Stimulated activated CD4-positive, alpha-beta T cell treated with anti-CD3 and anti-CD28 coated beads, Interleukin-12 subunit alpha, Interleukin-12 subunit beta, amount 100 ng/mL, for 24 hours (primary cell): ENCODE measurements at places on chromosomes 13 and 19.

GRCh38 chr13:59531571-59532091 is 632.1 kb downstream of the DIAPH3 start:
- DNase-seq, result no peak

- DNase-seq, result no peak
Measured at GRCh38 chr13:111215081-111216047, 100.3 kb downstream of the ARHGEF7 start.

GRCh38 chr13:74570046-74570445 is 435.8 kb upstream of the KLF12 start:
- no peak for DNase-seq

DNA sequence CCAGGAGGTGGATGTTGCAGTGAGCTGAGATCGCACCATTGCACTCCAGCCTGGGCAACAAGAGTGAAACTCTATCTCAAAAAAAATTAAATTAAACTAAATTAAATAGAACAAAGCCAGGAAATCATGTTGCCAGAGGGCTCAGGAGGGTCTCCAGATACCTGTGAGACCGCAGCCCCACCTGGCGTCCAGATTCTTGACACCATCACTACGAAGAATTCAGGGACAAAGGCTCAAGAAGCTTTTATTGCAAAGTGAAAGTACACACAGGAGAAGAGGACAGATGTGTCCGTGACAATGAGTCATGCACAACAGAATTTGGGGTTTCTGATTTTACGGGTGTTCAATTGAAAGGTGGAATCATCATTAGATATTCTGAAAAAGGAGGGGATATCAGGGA is 76.6 kb downstream of the STOML3 start:
- DNase-seq, result no peak

- no peak for DNase-seq
Measured at GRCh38 chr13:106471957-106472543, 63.4 kb downstream of the EFNB2 start.

- DNase-seq, result no peak
Measured at GRCh38 chr13:38908574-38908973, 82.1 kb downstream of the STOML3 start.

GRCh38 chr13:111099290-111099689 is 15.8 kb upstream of the ARHGEF7 start:
- DNase-seq, result no peak

DNA sequence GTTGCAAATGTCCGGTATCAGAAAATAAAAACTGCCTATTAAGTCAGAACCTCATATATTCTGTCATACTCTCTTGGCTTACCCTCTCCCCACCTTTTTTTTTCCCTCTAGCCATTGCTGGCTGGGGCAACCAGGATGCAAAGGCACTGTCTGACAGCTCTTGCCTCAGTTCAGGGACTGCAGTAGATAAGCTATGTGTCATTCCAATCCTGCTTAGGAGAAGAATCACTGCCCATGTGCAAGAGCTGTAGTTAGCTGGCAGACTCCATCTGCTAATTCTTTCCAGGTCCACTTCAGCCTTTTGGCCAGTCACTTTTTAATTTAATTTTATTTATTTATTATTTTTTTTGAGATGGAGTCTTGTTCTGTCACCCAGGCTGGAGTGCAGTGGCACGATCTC is 895.6 kb upstream of the SLC10A2 start:
- no peak for DNase-seq

GRCh38 chr13:104823709-104824108 is 1711.8 kb downstream of the EFNB2 start:
- no peak for DNase-seq

GRCh38 chr19:15010501-15011300 is 31.0 kb upstream of the SLC1A6 start:
- no peak for DNase-seq

GRCh38 chr13:95948656-95949055 is 104.5 kb downstream of the UGGT2 start:
- no peak for DNase-seq

DNA sequence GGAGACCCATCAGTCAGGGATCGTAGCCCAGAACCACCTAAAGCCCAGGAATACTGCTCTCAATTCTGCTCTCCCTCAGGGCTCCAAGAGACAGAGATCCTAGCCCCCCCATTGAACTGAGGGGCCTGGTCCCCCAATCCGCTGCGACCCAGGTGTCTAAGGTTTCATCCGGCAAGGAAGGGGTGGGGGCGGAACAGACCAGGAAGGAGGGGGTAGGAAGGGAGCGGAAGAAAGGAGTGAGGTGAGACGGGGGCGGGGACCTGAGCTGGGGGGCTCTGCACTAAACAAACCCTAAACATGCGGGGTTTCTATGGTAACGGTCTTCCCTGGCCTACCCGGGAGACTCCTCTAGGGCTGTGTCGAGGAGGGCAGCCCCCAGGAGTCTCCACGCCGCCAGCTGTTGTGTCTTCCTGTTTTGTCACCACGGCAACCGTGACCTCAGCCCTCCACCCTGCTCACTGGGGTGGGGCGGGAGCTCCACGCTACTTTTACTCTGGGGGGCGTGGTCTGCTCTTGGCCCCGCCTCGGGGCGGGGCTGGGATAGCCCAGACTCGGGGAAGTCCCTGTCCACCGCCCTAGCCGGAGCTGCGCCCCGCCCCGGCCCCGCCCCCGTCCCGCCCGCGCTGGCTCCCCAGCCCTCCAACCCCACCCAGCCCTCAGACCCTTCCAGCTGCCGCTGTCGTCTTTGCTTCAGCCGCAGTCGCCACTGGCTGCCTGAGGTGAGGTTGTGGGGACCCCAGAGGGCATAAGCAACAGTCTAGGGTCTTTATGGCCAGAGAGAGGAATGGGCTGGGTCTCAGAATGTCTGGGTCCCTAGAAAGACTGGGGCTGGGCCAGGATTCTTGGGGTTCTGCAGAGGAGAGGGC is at the start of gene MYADM:
Gene MYADM, plus strand, starts transcription at position 659 of the 866 bp plus-strand sequence. CDS start 5,647 bp downstream, outside the sequence.
- DNase-seq, result peak; percentile 97

- no peak for DNase-seq
Measured at GRCh38 chr13:50780201-50781015, 63.1 kb downstream of the DLEU7 start.

DNA sequence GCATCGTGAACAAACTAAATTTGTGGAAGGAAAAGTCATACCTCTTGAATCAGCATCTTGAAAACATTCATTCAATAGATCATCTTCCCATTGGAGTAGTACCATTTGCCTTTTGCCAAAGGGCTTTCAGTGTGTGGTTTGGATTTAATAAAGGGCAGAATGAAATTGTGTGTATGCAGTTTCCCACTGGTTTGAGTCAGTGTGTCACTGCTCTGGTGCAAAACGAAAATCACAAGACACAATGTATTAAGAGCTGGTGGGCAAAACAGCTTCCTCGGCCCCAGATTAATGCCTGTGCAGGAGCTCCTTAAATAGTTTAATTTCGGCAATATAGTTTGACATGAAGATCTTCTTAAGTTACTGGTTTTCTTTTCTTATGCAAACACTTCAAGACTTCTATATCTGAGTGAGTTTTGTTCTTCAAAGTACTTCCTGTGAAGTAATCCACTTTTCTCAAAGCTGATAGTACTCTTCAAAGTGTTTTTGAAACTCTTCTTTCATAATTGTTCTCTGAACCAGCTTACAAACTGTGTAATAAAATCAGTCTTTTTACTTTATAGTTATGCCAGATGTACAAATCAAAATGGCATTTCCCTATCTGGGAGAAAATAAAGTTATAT is 32.1 kb downstream of the RASL11A start:
- DNase-seq, result no peak

GRCh38 chr13:113506025-113506685 is 15.6 kb upstream of the DCUN1D2 start:
- DNase-seq, result no peak

GRCh38 chr13:33838647-33839046 is 20.7 kb downstream of the RFC3 start:
- no peak for DNase-seq

- no peak for DNase-seq
Measured at GRCh38 chr19:33906578-33907335, 110.1 kb downstream of the KCTD15 start.

- DNase-seq, result no peak
Measured at GRCh38 chr19:1649706-1650649, 2.4 kb downstream of the TCF3 start.

DNA sequence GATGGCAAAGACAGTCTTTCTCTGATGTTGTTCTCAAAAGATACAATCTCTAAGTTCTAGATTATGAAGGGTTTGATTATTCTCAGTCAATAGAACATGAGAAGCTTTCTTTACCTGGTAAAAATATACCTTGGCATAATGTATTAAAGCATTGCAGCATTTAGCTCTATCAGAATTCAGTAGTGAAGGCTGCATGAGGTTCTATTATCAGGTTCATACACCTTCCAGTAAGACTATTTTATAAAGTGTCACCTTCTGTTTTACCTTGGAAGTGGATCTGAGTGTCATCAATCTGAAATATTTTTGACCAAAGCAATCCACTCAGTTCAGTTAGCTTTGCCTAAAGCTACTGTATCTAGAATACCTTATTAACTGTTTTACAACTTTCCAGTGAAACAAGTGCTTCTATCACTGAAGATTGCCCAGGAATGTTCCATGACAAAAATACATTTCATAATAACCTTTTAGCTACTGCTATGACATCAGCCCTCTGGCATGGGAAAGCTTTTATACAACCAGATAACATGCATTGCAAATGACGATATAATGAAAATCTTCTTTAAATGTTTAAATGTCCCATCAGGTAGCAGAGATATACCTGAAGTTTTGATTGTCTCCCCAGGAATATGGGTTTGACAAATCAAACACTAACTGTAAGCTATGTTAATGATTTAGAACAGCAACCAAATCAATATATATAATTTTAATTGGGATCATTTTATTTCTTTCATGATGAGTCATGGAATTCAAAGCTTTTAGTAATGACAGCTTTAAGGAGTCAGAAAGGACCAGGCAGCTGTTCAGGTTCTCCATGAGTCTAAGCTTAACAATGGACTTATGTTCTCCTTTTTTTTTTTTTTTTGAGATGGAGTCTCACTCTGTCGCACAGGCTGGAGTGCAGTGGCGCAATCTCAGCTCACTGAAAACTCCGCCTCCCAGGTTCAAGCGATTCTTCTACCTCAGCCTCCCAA is 72.2 kb downstream of the UFM1 start:
- no peak for DNase-seq

DNA sequence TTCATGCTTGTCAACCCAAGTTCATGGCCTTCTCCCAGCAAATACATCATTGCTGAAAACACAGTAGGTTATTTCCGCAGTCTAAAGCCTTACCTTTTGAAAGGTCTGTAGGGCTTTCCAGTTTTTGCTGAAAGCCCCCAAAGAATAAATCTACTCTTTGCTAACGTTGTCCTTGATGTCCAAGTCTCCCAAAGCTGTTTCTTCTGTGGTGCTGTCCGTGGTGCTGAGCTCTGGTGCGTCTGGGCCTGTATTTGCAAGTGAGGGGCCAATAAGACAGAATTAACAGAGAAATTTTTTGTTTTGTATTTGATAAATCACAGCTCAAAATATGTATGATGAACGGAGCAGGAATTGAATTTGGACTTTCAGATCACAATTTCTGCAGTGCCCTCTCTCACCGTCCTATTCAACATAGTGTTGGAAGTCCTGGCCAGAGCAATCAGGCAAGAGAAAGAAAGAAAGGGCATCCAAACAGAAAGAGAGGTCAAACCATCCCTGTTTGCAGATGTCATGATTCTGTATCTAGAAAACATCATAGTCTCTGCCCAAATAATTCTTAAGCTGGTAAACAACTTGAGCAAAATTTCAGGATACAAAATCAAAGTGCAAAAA is 9.8 kb upstream of the LGALS16 start:
- DNase-seq, result no peak

- DNase-seq, result no peak
Measured at GRCh38 chr13:112814905-112815585, 125.2 kb downstream of the ATP11A start.
